ENCODE measurements at places on chromosomes 13 and 19.
A peak's percentile ranks its signal among the peaks of the same experiment; 100 is the strongest.

DNA sequence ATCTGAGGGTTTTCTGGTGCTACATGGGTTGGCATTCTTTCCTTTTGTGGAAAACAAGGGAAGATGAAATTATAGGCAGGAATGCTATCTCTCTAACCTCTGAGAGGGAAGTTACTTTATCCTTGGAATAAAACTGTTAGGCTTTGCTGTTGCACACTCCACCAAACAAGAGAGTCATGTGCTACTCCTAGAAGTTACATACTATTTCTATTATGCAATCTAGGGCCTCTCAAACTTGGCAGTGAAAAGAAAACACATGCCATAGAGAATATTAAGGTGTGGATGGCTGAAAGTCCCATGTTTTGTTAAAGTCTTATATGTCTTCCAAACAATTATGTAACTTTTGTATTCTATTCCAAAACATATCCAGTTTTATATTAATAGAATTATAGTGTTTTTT is 367.9 kb downstream of the SLC7A1 start:
- DNase-seq: no peak

GRCh38 chr19:58196901-58197616 is 14.2 kb downstream of the ZNF274 start:
- peak; percentile 31 for DNase-seq

- DNase-seq: no peak
Measured at GRCh38 chr13:74562381-74562780, 428.2 kb upstream of the KLF12 start.

DNA sequence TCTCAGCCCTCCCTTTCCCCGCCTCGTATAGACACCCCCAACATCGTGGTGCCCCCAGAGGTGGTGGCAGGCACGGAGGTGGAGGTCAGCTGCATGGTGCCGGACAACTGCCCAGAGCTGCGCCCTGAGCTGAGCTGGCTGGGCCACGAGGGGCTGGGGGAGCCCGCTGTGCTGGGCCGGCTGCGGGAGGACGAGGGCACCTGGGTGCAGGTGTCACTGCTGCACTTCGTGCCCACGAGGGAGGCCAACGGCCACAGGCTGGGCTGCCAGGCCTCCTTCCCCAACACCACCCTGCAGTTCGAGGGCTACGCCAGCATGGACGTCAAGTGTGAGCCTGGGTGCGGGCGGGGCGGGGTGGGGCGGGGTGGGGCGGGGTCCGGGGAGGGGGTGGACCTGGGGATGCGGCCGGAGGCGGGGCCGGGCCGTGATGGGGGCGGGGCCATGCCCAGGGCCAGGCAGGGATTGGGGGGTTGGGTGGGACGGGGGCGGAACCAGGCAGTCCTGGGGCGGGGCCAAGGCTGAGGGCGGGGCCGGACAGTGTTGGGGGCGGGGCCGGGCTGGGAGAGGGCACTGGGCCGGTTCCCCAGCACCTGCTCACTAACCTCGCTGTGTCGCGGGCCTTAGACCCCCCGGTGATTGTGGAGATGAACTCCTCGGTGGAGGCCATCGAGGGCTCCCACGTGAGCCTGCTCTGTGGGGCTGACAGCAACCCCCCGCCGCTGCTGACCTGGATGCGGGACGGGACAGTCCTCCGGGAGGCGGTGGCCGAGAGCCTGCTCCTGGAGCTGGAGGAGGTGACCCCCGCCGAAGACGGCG is 7.8 kb downstream of the MAG start:
- peak; percentile 99 for DNase-seq

- no peak for DNase-seq
Measured at GRCh38 chr19:19304186-19304965, 15.9 kb downstream of the SUGP1 start.

GRCh38 chr13:54958781-54959180 is 1930.2 kb downstream of the OLFM4 start:
- no peak for DNase-seq

GRCh38 chr13:102940143-102940542 is 94.3 kb downstream of the ERCC5 start:
- peak; percentile 2 for DNase-seq

GRCh38 chr13:40388617-40389016 is 277.8 kb downstream of the FOXO1 start:
- DNase-seq: no peak

GRCh38 chr19:54481326-54481930 is 8.3 kb upstream of the CDC42EP5 start:
- DNase-seq: peak; percentile 51

- DNase-seq: no peak
Measured at GRCh38 chr13:58843567-58843966, 1212.0 kb downstream of the PCDH17 start.

GRCh38 chr19:43148233-43148632 is 38.1 kb downstream of the PSG5 start:
- no peak for DNase-seq

- DNase-seq: no peak
Measured at GRCh38 chr19:37313335-37313627, 57.6 kb upstream of the ZNF527 start.

- DNase-seq: peak; percentile 57
Measured at GRCh38 chr19:38685666-38686529, 38.4 kb downstream of the ACTN4 start.

DNA sequence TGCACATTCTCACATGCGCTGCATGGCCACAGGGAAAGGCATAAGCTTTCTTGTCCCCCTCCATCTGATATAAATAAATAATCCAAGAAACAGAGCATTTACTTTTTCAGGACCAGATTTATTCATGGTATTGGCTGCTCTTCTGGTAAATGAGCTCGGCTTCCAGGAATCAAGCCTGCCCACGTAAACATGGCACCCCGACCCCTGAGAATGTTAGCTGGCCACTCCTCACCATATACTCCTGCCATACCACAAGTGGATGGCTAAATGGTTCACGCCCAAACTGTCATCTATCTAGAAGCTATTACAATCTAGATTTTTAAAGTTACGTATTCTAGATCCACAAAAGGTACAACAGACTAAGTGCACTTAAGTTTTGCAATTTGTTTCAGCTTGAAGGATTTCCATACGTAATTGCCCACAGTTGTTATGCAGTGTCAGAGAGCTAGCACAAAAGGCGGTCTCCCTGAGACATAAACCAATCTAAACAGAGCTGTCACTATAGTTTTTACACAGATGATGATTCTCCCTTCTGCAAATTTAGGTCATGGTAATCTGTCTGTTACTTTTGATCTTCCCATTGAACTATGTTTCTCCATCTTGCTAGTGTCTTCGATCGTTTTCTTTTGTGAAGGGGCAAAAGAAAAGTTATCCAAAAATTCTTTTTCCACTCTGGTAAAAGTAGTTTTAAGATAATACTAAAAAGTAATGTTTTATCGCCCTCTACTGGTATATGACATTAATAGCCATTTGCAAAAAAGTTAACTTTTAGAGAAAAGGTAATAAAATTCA is 16.2 kb upstream of the FOXO1 start:
- no peak for DNase-seq

DNA sequence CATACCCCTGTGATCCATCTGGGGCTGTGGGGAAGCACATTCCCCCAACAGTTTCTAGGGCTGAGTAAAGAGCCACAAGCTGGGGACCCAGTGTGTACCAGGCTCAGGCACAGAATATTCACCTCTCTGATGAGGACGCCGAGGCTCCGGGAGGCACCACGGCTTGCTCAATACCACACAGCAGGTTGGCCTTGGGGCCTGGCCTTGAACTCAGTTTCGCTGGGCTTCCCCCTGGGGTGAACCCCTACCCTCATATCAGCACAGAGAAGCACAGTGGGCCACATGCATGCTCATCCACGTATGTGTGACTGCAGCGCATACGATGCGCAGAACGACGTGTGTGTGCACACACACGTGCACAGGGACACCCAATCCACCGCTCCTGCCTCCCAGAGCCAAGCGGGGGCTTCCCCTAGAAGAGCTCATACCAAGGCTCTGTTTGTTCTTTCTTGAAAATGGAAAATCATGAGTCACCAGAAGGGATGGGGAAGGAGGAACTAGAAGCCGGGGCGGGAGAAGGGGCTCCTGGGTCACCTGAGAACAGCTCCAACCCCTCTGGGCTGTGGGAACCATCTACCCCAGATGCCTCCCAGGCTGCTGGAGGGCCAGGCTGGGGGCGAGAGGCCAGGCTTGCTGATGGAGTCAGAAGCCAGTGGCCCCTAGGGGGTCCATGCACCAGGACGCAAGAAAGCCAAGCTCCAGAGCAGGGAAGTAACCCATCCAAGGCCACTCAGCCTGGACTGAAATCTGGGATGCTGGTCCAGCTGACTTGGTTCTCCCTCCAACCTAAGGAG is 4.9 kb upstream of the PDE4C start:
- no peak for DNase-seq

DNA sequence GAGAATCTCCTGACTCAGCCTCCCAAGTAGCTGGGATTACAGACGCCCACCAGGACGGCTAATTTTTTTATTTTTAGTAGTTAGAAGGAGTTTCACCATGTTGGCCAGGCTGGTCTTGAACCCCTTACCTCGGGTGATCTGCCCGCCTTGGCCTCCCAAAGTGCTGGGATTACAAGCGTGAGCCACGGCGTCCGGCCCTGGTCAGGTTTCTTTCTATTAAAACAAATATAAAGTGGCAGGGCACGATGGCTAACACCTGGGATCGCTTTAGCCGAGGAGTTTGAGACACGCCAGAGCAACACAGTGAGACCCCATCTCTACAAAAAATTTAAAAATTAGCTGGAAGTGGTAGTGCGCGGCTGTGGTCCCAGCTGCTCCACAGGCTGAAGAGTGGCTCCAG is 1.5 kb upstream of the MED25 start:
- DNase-seq: no peak

DNA sequence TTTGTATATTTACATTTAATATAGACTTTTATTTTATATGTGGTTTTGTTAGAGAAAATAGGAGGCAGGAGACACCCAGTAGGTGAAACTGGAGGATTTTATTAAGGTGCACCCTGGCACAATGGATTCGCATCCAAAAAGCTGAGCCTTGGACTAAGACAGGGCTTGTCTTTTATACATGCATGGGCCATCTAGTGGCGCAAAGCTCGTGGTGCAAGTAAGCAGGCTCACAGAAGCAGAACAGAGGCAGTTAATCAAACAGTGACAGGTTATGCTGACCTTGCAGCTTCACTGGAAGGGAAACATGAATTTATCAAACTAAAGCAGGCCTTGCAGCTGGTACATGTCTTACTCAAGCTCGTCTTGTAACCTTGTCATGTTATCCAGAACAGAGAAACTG is 58.8 kb upstream of the ZNF681 start:
- peak; percentile 22 for DNase-seq

DNA sequence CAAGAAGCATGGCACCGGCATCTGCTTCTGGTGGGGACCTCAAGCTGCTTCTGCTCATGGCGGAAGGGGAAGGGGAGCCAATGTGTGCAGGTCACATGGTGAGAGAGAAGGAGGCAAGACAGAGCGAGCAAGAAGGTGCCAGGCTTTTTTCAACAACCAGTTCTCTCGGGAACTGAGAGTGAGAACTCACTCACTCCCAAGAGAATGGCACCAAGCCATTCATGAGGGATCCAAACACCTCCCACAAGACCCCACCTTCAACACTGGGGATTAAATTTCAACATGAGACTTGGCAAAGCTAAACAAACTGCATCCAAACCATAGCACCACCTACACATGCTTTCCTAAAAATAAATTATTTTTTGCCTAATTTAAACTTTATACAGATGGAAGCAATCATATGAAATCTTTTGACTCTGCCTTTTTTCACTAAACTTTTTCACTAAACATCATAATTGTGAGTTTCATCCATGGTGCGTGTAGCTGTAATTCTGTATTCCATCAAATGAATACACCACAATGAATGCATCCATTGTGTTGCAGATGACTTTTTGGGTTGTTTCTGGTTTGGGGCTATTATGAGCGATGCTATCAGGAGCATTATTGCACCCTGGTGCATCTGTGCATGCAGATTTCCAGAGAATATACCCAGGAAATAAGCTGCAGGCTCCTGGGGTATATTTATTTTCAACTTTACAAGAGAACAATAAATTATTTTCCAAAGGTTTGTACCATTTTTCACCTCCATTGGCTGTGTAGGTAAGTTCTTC is 14.6 kb upstream of the IPO5 start:
- DNase-seq: no peak

GRCh38 chr13:45413826-45414307 is 4.3 kb downstream of the SLC25A30 start:
- no peak for DNase-seq

DNA sequence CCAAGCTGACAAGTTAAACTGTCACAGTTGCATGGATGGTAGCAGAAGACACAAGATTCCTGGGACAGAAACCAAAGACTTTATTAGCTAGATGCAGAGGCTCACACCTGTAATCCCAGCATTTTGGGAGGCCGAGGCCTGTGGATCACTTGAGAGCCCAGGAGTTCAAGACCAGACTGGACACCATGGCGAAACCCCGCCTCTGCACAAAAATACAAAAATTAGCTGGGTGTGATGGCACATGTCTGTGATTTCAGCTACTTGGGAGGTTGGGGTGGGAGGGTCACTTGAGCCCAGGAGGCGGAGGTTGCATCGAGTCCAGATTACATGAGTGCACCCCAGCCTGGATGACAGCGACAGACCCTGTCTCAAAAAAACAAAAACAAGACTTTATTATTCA is 346.6 kb downstream of the IRS2 start:
- no peak for DNase-seq

DNA sequence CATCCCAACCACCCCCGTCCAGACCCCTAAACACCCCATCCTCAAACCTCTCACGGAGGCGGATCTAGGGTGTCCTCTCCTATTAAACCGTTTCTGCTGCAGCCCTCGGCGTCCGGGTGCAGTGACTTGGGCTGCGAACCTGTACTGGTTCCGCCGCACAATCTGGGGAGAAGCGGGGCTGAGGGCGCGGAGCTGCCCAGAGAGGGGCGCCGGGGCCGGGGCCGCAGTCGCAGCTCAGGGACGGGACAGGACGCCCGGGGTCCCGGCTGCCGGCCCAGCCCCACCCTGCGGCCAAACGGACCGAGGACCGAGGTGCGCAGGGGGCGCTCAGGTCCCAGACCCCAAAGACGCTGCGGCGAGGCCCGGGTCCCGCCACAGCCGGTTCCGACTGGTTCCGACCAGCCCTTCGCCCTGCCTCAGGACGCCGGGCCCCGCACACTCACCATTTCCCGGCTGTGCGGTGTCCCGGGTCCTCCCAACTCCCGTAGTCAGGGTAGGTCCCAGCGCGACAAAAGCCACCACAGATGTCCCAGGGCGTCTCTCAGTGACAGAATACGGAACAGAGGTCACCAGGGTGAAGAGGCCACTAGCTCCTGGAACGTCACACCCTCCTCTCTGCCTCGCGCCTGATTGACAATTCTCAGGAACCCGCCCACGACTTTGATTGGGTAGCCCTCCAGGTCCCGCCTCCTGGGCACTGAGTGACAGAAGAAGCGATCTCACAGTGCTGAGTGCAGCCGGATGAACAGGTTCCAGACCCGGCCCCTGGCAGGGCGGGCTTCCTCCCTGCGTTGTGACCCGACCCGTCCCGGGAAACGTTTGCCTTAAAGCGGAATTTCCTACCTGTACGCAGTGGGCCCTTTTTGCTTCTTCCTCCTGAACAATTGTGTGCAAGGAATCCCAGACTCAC is at the start of gene ZNF44:
Gene ZNF44, minus strand, starts transcription at position 635 of the 910 bp plus-strand sequence. Its CDS starts 189 bp downstream, at position 446.
- peak; percentile 94 for DNase-seq

Measured in K562 (cell line).